Bladder microvascular endothelial cell (primary cell): ENCODE measurements at places on chromosomes 1 and 21. TPM values are rescaled to one million over a fixed set of nuclear protein-coding genes. Genes with fewer than 3 reads are reported as not detected.

Gene NTMT2
- total RNA-seq: not detected in 2 replicates

Gene TDRD10
- total RNA-seq: 3.6 and 5.2 TPM in 2 replicates

Gene CTH
- 0.76 and 0.81 TPM in 2 replicates for total RNA-seq

Gene HSD17B7
- total RNA-seq: 17.8 and 18.1 TPM in 2 replicates

Gene MAN1A2
- 25.6 and 66.1 TPM in 2 replicates for total RNA-seq

Gene RYR2
- under 0.01 and 0.06 TPM in 2 replicates for total RNA-seq

Gene PLCH2
- under 0.01 and 0.06 TPM in 2 replicates for total RNA-seq

Gene AIRE
- not detected in 2 replicates for total RNA-seq

Gene TFF2
- not detected in 2 replicates for total RNA-seq

Gene SLC25A33
- 2.6 and 4.1 TPM in 2 replicates for total RNA-seq
